ENCODE measurements at places on chromosomes 6 and 20. TPM values are rescaled to one million over a fixed set of nuclear protein-coding genes. Genes with fewer than 3 reads are reported as not detected.

Gene SLCO4A1
- 0.15 TPM for polyA plus RNA-seq

Gene LTV1
- 10.2 TPM for polyA plus RNA-seq

Gene NKAIN4
- polyA plus RNA-seq = not detected

Gene GDAP1L1
- not detected for polyA plus RNA-seq
